ENCODE measurements at places on chromosomes 3 and 15.

DNA sequence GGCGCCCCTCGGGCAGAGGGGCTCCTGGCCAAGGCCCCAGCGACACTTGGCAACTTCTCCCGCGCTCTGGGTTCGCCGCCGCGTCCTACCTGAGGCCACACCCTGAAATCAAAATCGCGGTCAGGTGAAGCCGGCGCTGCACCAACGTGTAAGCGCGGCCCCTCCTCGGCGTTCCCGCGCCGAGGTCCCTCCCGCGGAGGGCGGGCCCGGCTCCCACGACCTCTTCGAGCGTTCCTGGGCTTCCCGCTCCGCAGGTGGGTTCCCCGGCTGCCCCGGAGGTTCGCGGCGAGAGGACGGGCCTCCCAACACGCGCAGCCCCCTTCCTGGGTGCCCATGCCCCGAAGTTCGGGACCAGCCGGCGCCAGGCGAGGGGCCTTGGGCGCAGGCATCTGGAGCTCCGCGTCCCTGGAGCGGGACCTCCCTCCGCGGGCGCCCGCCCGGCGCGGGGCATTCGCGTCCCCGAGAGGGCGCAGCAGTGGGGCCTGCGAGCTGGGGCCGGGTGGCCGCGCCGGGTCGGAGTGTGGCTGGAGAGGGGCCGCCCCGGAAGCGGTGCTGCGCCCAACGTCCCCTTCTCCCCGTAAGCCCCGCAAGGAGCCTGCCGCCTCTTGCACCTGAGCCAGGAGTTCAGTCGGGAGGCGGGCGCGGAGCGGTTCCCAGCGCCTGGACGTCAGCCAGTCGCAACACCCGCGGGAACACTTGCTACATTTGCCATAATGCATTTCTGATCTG lies 13.7 kb downstream of the PAK6 start:
- DNase-seq = no peak

GRCh38 chr3:170012683-170013400 lies 25.0 kb upstream of the GPR160 start:
- no peak for DNase-seq

- DNase-seq = peak; percentile 20
Observed at GRCh38 chr15:42349186-42349585, 10.1 kb upstream of the CAPN3 start.

- DNase-seq = no peak
Observed at GRCh38 chr3:39157359-39157758, 4.0 kb upstream of the CSRNP1 start.

DNA sequence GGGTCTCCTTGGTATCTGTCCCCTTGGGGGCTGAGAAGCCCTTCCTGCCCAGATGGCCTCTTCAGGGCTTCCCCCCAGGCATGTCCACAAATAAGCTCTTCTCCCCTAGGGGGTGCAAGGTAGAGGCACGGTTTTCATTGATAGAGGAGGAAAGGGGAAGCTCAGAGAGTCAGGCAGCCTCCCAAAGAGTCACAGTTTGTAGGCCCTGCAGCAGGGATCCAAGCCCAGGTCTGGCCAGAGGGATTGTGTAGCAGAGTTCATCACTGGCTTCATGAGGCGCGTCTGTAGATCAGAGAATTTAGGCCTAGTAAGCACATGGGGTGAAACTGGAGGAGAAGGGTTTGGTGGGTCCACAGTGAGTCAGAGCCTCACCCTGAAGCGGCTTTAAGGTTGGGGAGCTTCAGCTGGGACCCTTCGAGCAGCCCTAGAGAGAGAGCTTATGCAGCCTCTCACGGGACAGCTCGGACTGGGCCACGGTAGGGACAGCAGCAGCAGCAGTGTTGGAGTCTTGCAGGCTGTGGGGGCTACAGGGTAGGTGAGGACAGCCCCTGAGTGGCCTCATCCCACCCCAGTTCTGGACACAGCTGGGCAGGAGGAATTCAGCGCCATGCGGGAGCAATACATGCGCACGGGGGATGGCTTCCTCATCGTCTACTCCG lies 37.5 kb upstream of the ESYT3 start:
- DNase-seq = no peak

DNA sequence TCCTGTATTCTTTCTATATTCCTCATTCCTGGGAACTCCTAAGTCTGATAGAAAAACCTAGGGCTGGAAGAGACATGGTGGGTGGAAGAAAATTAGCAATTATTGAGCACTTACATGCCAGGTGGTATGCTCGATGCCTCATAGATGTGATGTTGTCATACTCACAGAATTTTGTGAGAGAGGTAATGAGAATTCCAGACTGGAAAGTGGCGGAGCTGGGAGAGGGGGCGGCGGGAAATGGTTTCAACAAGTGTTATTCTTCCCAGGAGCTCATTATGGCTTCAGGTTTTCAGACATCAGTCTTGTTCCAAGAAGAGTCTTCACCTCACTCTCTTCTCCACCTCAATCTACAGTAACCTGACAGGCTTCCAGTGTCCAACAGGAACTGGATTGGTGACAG lies 16.2 kb downstream of the TIMP4 start:
- no peak for DNase-seq

- DNase-seq = no peak
Observed at GRCh38 chr3:76403556-76403955, 618.2 kb upstream of the ZNF717 start.

GRCh38 chr3:55090291-55090690 lies 162.4 kb upstream of the LRTM1 start:
- DNase-seq = no peak

- peak; percentile 57 for DNase-seq
Observed at GRCh38 chr15:81504170-81504905, 130.3 kb upstream of the TMC3 start.

- DNase-seq = no peak
Observed at GRCh38 chr3:69738859-69739203, 433 bp upstream of the MITF start.

DNA sequence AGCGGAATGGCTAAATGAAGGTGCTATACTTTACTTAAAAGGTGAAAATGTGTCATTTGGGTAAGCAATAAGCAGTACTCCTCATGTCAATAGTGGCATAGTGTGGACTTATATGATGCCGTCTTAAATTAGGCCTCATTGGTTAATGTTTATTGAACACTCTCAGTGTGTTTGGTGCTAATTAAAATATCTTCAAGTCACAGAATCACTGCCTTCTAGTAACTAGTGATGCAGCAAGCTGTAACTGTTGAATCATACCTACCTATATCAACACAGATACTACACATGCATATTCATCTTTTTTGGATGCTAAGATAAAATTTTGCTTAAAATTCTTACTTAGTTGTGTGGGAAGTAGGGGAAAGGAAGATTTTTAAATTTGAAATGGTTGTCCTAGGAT lies 30.7 kb downstream of the ARHGAP31 start:
- no peak for DNase-seq

DNA sequence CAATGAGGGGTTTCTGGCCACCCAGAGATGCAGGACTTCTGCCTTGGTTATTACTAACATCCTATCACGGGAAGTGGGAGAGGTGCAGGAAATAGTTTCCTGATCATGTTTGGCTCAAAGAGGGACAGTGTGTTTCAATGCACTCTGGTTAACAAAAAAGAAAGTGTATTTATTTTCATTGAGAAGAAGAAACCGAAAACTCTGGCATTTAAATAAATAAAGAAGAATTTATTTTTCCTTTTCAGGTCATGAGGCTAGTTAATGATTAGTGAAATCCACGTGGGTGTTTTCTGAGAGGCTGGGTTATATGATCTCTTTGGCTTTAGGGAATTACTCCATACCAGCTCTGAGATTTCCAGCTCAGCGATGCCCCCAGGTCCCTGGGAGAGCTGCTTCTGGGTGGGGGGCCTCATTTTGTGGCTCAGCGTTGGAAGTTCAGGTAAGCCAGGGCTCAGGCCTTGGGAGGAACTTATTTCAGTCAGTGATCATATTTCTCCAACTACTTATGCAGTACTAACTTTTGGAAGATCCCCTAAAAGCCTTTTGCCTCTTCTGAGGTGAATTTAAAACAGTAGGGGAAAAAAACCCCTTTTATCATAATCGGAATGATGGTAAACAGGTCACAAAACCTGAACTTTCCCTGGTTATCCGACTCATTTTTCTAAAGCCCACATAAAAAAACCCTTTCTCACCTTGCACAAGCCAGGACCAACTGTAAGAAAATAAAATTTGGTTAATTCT lies at the start of gene PLA1A:
PLA1A (plus strand) TSS at position 338 of the 741 bp plus-strand sequence; CDS start at position 367, 29 bp downstream.
- no peak for DNase-seq

GRCh38 chr3:152122851-152123250 lies 145.9 kb upstream of the MBNL1 start:
- no peak for DNase-seq

GRCh38 chr3:62329971-62330370 lies 43.4 kb downstream of the FEZF2 start:
- no peak for DNase-seq

GRCh38 chr3:165254812-165255211 lies 58.6 kb upstream of the SLITRK3 start:
- DNase-seq = peak; percentile 13

DNA sequence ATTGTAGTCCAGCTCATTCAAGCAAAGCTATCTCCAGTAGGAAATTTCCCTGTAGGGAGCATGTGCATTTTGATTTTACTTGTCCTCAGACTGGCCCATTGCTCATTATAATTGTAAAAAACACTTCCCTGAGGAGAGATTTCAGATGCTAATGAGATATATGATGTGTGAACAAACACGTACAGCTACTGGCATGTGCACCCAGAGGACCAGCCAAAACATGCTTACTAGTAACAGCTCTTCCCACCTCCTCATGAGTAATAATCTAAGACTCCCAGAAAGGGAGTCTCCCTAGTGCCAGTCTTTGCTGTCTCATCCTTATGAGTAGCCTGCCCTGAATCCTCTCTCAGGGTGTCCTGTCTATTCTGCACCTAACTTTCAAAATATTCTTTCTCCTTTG lies 43.4 kb downstream of the FBXO22 start:
- peak; percentile 36 for DNase-seq

- no peak for DNase-seq
Observed at GRCh38 chr3:47283193-47283537, 421 bp downstream of the KLHL18 start.

DNA sequence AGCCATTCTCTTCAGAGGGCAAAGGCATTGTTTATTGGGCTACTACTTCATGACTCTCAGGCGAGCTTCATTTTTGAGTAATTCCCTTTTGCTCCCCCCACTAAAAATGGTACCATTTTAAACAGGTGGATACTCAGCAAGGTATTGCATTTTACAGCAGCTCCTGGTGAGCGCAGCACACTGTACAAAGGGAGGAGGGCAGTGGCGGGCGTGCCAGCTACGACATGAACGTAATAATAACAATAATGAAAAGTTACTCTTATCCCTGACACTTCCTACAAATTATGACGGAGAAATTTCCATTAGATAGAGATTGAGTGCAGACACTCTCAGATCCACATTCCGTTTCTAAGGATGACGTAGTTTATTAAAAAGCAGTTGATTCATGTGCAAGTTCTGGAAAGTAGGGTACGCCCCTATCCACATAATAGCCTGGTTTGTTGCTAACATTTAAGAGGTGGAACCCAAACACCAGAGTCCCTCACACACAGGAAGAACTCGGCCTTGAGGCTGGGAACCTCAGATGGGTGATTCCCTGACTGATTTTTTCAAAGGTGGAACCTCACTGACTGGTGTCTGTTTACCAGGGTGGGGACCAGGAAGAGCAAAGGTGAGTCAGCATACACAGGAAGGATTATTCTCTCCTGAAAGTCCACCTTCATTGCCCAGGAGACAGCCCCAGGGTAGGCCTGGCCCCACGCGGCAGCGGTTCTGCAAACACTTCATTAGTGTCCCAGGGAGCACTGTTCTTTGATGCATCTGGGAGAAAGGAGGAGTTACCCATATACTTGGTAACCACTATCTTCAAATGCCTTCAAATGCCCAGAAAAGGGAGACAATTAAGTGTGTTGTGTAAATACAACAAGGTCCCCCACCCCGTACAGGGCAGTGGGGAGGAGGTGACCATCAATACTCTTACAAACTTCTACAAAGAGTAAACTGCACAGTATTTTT lies 69.9 kb downstream of the LDHAL6B start:
- DNase-seq = no peak

GRCh38 chr15:80732818-80733217 lies 37.7 kb downstream of the ABHD17C start:
- no peak for DNase-seq

DNA sequence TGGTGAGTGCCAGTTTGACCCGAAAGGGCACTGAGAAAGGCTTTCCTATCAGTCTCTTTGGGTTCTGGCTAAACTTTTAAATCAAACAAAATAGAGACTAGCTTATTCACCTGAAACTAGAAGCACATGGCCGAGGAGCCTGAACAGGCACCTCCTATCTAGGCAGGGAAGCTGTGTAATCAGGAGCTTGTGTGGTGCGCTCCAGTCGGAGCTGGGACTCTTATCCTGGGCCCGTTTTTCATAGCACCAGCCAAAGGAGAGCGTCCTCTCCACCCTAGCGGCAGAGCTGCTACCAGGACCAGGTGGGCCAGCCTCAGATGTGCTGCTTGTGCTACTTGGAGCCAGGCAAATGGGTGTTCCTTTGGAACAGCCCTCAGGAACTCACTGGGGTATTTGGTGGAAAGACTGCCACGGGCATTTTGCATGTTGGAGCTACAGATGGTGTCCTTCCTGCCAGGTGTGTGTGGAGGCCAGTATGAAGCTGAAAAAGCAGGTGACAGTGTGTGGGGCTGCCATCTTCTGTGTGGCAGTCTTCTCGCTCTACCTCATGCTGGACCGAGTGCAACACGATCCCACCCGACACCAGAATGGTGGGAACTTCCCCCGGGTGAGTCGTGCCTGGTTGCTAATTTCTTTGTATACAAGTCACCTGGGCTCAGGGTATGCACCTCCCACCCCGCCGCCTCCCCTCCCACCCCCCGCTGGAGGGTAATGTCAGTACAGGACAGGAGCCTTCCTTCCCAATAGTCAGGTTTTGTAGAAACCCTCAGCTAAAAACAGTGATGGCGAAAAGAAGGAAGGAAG lies 833 bp downstream of the MAN2A2 start:
- DNase-seq = no peak

DNA sequence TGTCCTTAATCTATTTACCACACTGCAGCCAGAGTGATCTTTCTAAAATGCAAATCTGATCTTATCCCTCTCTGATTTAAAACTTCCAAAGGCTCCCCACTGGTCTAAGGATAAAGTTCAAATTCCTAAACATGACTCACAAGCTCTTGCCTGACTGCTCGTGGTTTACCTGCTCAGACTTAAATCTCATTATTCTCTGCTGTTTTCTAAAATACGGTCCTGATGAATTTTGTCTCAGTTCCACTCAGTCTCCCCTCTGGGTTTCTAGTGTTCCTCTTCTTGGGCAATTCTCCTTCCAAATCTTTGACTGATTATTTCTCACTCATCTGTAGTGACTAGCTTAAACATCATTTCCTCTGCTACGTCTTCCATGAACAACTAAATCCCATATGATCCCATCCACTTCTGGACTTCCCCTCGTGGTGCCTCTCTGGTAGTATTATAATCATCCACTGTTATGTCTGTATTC lies 108.3 kb downstream of the P3H2 start:
- no peak for DNase-seq

- no peak for DNase-seq
Observed at GRCh38 chr15:26043018-26043417, 179.9 kb upstream of the ATP10A start.

- no peak for DNase-seq
Observed at GRCh38 chr3:1092771-1093170, at the start of gene CNTN6. Gene CNTN6 (plus strand): TSS chr3:1093024. CDS start chr3:1148009, 54,985 bp downstream.

DNA sequence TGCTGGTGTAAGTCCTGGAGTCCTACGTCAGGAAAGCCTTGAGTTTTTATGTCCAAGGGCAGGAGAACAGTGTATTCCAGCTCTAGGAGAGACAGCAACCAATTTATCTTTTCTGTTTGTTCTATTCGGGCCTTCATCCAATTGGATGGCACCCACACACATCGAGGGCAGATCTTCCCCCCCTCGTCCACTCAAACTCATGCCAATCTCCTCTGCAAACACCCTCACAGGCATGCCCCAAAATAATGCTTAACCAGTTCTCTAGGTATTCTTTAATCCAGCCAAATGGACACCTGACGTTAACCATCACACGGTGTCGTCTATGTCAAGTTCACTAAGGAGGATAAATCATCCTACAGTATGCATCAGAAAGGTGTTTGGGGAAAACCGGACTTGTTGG lies 102.5 kb upstream of the TRPM1 start:
- no peak for DNase-seq
